ENCODE measurements at places on chromosomes 16 and 17.

- DNase-seq: no peak
Measured at GRCh38 chr16:52489894-52490293, 57.0 kb downstream of the TOX3 start.

GRCh38 chr16:13471036-13471435, 448.9 kb upstream of the ERCC4 start:
- DNase-seq: no peak

DNA sequence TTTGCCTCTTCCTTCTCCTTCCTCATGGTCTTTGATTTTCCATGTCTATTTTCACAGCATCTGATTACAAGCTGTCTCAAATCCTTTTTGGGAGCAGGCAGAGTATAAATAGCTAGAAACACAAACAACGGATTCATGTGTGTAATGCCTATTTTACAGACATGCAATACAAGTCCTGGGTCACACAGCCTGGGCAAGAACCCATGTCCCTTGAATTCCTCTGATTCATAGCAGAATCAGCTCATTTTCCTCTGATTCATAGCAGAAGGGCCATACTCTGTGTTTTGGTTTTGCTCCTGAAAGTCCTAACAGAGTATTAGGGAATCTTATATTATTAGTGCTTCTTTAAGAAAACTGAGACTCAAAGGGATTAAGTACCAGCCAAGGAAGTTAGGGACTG, 71.3 kb downstream of the IRX5 start:
- DNase-seq: no peak

DNA sequence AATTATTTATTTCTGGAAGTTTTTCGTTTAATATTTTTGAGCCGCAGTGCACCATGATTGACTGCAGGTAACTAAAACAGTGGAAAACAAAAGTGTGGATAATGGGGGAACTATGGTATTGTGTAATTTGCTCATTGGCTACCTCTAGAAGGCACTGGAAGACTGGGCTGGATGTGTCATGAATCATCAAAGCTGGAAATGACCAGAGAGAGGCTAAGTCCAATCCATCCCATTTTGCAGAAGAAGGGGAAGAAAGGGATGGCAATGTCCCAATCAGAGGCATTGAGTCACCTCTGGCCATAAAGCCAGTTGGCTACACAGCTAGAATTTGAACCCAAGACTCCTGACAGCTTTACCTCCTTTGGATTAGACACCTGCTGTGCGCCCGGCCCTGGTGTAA, 29.3 kb downstream of the GLP2R start:
- DNase-seq: no peak

All from stimulated activated CD8-positive, alpha-beta memory T cell treated with anti-CD3 and anti-CD28 coated beads, Interleukin-12 subunit alpha, Interleukin-12 subunit beta, amount 100 ng/mL, for 4 hours (primary cell).